ENCODE measurements at places on chromosomes 1 and 21.

- DNase-seq = no peak
These were observed 771.5 kb upstream of the ADGRL2 start for GRCh38 chr1:81029266-81029665.

DNA sequence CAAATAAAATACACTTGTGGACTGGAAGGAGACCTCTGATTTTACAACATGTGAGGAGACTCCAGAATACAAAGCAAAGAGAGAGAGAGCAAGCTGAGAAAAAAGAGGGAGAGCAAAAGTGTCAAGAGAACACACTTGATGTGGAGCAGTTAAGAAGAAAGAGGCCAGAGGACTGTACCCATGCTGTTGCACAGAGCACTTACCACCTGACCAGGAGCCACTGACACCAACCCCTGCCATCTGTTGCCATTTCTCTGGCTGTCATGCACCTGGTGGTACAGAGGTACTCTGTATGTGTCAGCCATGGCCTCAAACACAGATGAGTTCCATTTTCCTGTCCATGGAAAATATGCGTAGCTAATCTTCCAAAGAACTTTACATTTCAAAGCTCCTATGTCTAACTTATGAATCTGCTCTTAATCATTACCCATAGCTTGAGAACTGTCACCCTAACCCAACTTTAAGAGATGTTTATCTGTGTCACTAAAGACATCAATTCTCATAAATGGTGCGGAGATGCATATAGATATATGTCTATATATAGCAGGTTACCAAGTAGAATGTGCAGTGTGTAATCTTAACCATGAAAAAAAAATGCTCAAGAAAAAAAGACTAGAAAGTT, 32.8 kb upstream of the ABCD3 start:
- no peak for DNase-seq

- no peak for DNase-seq
These were observed 33.4 kb downstream of the ATF3 start for GRCh38 chr1:212641956-212642355.

GRCh38 chr1:22179197-22179803, 36.4 kb upstream of the WNT4 start:
- no peak for DNase-seq

GRCh38 chr1:101025283-101025656, 314 bp downstream of the DPH5 start:
- DNase-seq = peak; percentile 28

DNA sequence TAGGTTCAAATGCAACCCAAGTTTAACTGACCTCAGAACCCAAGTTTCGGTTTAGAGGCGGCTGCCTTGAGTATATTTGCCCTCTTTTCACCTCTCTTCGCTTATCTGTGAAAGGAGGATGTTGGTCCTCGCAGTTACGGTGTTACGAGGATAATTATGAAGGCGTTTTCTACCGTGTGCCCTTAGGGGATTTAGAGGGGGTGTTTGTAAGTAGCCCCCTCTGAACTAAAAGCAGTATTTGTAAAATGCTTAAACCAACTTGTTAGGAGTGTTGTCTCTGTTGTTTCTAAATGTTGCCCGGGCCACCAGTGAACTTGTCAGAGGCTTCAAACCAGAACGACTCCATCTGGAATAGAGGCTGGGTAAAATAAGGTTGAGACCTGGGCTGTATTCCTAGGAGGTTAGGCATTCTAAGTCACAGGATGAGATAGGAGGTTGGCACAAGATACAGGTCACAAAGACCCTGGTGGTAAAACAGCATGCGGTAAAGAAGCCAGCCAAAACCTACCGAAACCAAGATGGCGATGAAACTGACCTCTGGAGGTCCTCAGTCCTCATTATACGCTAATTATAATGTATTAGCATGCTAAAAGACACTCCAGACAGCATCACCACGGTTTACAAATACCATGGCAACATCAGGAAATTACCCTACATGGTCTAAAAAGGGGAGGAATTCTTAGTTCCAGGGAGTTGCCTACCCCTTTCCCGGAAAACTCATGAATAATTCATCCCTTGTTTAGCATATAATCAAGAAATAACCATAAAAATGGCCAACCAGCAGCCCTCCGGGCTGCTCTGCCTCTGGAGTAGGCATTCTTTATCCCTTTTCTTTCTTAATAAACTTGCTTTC, 1.0 kb upstream of the PSRC1 start:
- DNase-seq = no peak

- DNase-seq = no peak
These were observed 24.4 kb downstream of the CELF3 start for GRCh38 chr1:151692226-151692625.

- DNase-seq = no peak
These were observed 38.3 kb downstream of the ABCG1 start for GRCh38 chr21:42257091-42257765.

- DNase-seq = no peak
These were observed 1404.4 kb upstream of the PRMT6 start for GRCh38 chr1:105652109-105652508.

GRCh38 chr1:166354406-166354805, 187.6 kb upstream of the FAM78B start:
- no peak for DNase-seq

GRCh38 chr1:43935711-43936427, 2.3 kb downstream of the ARTN start:
- DNase-seq = no peak

GRCh38 chr1:162412002-162412401, at the start of gene SH2D1B:
Gene SH2D1B (minus strand): TSS chr1:162412136. CDS start chr1:162412016, 120 bp downstream.
- DNase-seq = no peak

DNA sequence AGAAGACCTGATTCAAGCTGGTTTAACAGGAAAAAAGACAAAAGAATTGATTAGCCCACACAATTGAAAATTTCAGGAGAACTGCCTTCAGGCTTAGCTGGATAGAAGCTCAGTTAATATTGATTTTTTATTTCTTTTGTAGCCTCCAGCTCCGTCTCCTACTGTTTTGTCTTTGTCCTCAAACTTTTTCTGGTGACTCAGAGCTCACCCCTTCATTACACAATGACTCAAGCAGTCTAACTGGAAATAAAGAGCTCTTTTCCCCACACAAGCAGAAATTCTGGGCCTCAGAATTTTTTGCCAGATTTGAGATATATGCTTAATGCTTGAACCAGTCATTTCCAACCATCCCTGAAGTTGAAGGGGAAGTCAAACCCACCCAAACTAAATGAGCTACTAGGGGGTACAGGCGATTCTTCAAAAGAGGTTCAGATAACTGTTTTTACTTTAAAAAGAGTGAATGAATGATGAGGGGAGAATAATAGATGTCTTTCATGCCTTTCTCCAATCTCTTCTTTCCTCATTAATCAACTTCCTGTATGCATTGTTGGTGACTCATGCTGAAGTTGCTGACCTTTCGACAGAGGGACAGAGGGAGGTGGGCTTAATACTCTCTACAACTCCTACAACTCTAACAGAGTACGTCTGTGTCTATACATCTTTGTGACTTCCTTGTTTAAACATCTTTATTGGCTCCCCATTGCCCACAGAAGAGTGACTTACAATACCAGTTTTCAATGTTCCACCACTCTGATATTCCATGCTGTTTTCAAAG, 6.2 kb upstream of the ACP6 start:
- DNase-seq = no peak

DNA sequence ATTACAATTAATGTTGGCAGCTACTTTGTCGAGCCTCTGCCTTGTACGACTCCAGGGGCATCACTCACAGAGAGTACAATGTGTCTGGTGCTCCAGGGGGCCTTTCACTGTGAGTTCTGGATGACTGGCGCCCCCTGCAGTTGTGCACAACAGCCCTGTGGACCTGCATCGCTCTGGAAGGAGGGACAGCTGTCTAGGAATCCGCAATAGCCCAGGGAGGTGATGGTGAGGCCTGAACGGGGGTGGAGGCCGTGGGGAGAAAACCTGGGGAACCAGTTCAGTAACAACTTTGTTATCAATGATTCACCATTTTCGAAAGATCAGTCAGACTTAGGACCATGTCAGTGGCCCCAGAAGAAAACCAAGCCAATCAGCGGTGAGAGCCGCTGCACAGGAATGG, 189.1 kb downstream of the KAZN start:
- DNase-seq = no peak

- no peak for DNase-seq
These were observed 20.7 kb downstream of the PDIK1L start for GRCh38 chr1:26132128-26132833.

DNA sequence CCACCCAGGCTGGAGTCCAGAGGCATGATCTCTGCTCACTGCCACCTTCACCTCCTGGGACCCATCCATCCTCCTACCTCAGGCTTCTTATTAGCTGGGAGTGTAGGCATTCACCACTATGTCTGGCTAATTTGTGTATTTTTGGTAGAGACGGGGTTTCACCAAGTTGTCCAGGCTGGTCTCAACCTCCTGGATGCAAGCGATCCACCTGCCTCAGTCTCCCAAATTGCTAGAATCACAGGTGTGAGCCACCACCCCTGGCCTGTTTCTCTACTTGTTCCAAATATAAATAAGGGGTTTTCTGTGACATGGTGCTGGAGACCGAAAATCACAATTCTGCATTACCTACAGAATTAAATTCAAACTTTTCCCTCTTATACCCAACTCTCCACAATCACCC, 36.6 kb upstream of the HSD3B1 start:
- DNase-seq = no peak

DNA sequence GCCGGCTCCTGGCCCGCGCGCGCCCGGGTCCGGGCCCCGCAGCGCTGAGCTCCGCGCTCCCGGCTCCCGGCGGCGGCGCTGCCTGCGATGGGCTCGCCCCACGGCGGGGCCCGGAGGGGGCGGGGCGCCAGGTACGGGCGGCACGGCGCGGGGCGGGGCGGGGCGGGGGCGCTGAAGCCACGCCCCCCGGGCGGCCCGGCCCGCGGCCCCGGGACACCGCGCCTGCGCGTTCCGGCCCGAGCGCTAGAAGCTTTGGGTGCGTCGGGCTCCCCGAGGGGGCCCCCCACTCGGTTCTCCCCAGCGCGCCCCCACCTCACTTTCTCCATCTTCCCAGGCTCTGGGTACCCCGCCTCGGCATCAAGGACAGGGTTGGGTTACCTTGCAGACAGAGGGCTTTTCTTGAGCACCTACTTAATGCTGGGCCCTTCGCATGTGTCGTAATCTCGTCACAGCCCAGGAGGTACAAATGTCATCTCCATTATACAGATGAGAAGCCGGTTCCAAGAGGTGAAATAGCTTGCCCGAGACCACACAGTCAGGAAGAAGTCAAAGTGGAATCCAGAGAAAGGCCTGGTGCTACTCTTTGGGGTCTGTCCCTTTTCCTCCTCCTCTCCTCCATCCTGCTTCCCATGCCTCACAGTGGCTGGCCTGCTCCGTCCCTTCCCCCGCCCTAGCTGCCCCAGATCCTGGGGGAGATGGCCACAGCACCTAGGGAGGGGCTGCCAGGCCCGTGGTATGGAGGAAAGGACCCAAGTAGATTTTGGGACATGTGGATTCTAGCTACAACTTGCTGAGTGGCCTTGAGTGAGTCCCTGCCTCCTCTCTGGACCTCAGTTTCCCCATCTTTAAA, 46.5 kb downstream of the RAP1GAP start:
- DNase-seq = no peak

DNA sequence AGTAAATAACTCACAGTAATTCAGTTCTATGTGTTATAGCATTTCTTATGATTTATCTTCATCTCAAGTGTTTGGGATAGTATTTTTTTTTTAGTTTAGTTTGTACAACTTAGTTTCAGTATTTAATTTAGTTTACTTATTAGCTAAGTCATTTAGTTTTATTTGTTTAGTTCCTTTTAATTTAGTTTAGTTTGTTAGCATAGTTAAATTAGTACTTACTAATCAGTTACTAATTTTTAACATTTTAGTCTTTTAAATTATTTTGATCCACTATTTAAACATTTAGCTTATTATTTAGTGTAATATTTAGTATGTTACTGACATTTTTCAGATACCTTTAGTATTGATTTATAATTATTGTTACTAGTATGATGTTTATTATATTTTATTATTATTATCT, 85.2 kb upstream of the SIPA1L2 start:
- no peak for DNase-seq

DNA sequence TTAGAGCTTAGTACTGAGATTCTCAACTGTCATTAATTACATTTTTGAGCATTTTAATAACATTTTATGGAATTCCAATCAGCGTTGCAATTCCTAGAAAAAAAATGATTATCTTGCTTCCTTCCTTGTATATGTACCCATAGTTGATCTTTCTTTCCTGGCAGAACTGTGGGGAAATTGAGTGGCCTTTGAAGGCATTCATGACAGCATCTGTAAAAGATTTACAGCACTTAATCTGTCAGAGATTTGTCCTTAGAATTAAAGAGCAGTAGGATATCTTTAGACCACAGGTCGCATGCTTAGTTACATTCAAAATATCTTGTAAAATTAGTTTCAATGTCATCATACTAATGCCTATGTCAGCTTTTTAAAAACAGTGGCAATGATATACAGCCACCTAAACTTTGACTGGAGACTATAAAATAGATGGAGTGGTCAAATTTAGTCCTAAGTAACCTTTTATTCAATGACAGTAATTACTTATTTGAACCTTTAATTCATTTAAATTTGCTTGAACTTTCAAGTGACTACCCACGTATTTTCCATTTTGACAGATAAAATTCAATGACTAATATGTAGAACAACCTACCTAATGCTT, 692.0 kb downstream of the NCAM2 start:
- DNase-seq = no peak

GRCh38 chr1:53616511-53616910, 122.5 kb downstream of the GLIS1 start:
- no peak for DNase-seq

GRCh38 chr1:221669441-221669840, 72.4 kb downstream of the DUSP10 start:
- no peak for DNase-seq

GRCh38 chr1:197319631-197320030, 51.6 kb downstream of the CRB1 start:
- DNase-seq = no peak

DNA sequence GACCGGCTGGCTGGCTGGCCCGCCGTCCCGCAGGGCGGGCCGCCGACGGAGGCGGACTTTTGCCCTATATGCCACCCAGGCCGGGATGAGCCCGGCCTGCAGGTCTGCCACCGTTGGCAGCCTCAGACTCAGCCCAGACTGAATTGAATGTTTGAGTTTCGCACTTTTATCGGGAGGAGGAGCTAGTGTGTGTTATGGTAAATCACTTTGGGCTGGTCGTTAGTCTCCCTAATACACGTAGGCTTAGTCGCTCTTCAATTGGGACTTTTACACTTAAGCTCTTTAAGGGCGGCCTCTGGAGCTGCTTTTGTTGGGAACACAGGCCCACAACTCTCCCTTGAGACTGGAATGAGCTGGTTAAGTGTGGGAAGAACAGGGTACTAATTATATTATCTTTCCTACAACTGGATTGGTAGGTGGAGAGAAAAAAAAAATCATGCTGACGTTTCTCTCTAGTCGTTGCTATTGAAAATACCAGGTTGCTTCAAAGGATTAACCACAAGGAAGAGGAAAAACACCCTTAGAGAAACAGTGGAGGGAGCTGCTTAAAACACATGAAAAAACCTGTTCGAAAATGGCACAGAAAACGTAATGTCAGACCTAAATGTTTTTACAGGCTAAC, 1.4 kb upstream of the IRF2BP2 start:
- no peak for DNase-seq

- no peak for DNase-seq
These were observed 76.9 kb downstream of the EPS15 start for GRCh38 chr1:51442198-51442597.

DNA sequence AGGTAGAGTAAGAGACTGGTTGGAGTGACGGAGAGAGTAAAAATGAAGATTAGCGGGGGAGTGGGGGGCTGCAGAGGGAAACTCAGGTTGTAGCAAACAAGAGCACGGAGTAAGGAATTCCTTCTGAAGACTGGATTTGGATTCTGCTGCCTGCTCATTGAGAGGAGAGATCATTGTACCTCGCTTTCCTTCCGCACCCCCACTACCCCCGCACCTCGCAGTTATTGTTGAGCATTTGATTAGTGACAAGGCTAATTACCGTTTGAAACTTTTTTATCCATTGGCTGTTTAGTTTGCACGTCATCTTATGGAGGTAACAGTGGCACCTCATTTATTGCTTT, 463 bp downstream of the PRPF3 start:
- DNase-seq = no peak
